ENCODE measurements at places on chromosomes 2 and 18. TPM values are rescaled to one million over a fixed set of nuclear protein-coding genes. Genes with fewer than 3 reads are reported as not detected.

DNA sequence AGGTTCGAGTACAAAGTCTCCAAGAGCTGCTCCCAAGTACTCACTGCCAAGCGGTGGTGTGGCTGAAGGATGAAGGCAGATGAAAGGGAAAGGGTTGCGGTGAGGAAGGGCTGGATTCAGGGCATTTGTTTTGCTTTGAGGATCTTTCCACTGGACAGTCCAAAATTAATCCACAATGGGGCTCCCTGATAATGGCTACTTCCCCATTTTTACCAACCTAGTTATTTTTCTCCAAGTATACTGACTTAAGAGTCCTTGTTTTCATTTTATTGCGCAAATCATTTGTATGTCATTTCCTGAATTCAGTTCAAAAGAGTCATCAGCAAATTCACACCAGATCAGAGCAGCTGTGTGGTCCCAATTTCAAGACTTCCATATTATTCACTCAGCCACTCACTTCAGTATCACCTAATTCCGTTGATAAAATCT lies 464 bp upstream of the SESTD1 start:
- no peak overlapping the region for H3K27ac ChIP-seq
- no peaks in the 10 kb centered on the region for H3K36me3 ChIP-seq
- peaks cover 6% of the 10 kb centered on the region for H3K4me1 ChIP-seq
- H3K4me3 ChIP-seq: peak overlapping the region; percentile 58
- no peak for DNase-seq

Gene HOXD12
- total RNA-seq: not detected

DNA sequence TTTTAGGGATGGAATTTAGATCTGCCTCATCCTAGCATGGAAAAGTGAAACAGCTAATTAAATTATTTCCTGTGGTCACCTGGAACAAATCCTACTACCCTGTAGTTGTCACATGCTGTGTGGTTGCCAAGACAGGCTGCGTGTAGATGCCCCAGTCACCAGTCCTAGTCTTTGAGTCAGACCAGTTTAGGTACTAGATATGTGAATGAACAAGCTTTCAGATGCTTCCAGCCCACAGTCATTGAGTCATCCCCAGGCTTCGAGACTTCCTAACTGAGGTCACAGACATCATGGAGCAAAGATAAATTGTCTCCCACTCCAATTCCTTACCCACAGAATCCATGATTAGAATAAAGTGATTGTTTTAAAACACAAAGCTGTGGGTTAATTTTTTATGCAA lies 35.8 kb upstream of the GRB14 start:
- no peaks in the 10 kb centered on the region for H3K4me1 ChIP-seq
- DNase-seq: no peak
- no peaks in the 10 kb centered on the region for H3K27me3 ChIP-seq
- no peaks in the 10 kb centered on the region for H3K36me3 ChIP-seq
- H3K27ac ChIP-seq: no peak overlapping the region
- H3K4me3 ChIP-seq: no peak overlapping the region

Gene DNER
- total RNA-seq: 0.22 TPM

- no peaks in the 10 kb centered on the region for H3K36me3 ChIP-seq
- H3K27ac ChIP-seq: no peak overlapping the region
- peak; percentile 26 for DNase-seq
- H3K4me1 ChIP-seq: peaks cover 16% of the 10 kb centered on the region
- peaks cover 3% of the 10 kb centered on the region for H3K27me3 ChIP-seq
These were observed 7.2 kb downstream of the POMC start for GRCh38 chr2:25161055-25161781.

DNA sequence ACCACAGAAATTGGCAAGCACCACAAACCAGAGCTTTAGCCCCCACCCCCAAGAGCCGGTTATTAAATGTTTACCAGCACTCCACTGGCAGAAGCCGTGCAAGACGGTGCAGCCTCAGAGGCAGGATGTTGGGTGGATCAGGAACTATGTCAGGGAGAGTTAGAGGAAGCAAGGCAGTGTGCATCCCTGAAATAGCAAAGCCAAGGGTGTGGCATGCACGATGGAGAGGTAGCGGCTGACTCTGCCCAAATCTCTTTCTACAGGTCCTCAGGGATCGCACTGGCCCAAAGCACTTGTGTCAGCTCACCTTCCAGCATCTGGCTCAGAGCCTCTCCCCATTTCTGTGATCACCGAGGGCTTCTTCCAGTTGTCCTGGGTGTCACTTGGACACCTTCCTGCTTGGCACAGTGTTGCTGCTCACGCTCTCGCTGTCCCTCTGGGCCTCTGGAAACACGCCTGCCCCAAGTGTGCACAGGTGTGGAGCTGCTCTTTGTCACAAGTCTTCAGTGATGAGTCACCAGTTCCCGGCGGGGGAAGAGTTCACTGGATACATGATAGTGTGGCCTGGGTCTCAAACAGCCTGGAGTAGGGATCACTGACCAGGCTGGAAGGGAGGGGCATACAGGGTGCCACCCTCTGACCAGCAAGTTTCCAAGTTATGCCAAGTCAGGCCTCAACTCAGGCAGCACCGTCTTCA lies 17.3 kb upstream of the B3GNT7 start:
- H3K4me1 ChIP-seq: peaks cover 2% of the 10 kb centered on the region
- peaks cover 8% of the 10 kb centered on the region for H3K36me3 ChIP-seq
- DNase-seq: no peak
- no peak overlapping the region for H3K27ac ChIP-seq
- H3K27me3 ChIP-seq: peaks cover 8% of the 10 kb centered on the region

Gene CHST9
- not detected for total RNA-seq

- H3K27ac ChIP-seq: no peak overlapping the region
- no peak overlapping the region for H3K4me3 ChIP-seq
- DNase-seq: no peak
- no peaks in the 10 kb centered on the region for H3K27me3 ChIP-seq
These were observed 16.0 kb downstream of the LRRTM1 start for GRCh38 chr2:80288576-80288975.

DNA sequence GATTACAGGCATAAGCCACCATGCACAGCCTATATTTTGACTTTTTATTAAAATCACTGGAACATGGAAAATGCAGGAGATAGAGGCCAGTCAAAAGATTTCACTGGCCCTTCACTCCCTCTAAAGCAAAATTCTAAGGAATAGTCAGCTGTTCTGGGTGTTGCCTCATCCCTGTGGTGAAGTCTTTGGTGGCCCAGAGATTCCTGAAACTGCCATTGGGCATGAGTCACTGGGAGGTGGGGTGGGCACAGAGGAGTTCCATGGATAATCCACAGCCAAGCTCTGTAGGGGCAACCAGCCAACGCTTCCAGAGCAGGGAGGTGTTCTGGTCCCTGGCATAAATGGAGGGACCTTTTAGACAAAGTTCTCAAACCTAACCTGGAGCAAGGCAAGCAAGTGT lies 89.7 kb upstream of the TTC39C start:
- H3K4me1 ChIP-seq: peaks cover 31% of the 10 kb centered on the region
- peaks cover 3% of the 10 kb centered on the region for H3K27me3 ChIP-seq
- H3K36me3 ChIP-seq: peaks cover 6% of the 10 kb centered on the region
- DNase-seq: no peak

DNA sequence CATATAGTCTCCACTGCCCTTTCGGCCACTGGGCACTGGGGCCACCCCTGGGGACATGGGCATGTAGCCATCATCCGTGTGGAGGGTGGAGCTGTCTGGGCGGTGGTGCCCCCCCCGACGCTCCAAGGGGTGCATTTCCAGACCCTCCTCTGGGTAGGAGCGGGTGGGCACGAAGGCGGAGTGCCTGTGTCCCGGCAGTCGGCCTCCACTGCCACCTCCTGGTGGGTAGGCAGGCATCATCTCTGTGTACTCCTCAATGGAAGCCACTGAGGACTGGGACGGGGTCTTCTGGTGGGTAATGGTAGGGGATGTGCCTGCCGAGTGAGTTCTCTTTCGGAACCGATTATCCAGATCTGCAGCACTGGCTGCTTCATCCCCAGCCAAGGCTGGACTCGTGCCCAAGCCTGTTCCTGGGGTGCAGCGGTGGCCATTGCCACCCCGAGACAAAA lies 2.8 kb downstream of the IRS1 start:
- no peak overlapping the region for H3K27ac ChIP-seq
- peak overlapping the region; percentile 63 for H3K4me3 ChIP-seq
- peaks cover 4% of the 10 kb centered on the region for H3K27me3 ChIP-seq
- DNase-seq: no peak
- H3K4me1 ChIP-seq: peaks cover 22% of the 10 kb centered on the region

Gene DES
- total RNA-seq: not detected

Gene SPIRE1
- 1.1 TPM for total RNA-seq

DNA sequence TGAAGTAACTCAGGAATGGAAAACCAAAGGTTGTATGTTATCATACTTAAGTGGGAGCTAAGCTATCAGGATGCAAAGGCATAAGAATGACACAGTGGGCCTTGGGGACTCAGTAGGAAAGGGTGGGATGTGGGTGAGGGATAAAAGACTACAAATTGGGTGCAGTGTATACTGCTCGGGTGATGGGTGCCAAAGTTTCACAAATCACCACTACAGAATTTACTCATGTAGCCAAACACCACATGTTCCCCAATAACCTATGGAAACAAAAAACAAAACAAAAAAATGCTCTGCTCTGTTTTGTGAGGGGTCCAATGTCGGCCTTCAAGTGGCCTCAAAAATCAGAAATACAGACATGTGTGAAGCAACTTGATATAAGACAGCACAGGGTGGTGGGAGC lies 8.9 kb upstream of the RNF144A start:
- H3K4me3 ChIP-seq: no peak overlapping the region
- DNase-seq: no peak
- peaks cover 51% of the 10 kb centered on the region for H3K4me1 ChIP-seq
- H3K27ac ChIP-seq: peak overlapping the region; percentile 32
- no peaks in the 10 kb centered on the region for H3K27me3 ChIP-seq

- no peak overlapping the region for H3K27ac ChIP-seq
- H3K27me3 ChIP-seq: peaks cover 10% of the 10 kb centered on the region
- no peaks in the 10 kb centered on the region for H3K36me3 ChIP-seq
These were observed 36.9 kb downstream of the CRACDL start for GRCh38 chr2:98899041-98899702.

DNA sequence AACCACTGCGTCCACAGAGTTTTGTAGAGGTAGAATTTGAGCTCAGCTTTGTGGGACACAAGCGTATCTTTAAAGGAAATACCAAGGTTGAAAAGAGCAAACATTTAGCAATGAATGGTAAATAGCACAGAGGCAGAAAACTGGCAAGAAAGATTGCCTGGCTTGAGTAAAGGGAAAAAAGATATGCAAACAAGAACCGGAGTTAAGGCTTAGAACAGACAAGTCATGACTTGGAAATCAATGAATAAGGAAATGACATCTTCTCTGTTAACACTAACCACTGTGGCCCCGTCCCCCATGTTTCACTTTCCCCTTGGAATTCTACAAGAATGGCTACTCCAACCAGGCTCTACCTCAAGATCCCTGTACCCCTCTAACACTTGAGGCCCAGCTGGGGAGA lies 3.8 kb downstream of the STAM2 start:
- peaks cover 32% of the 10 kb centered on the region for H3K4me1 ChIP-seq
- H3K4me3 ChIP-seq: no peak overlapping the region
- H3K36me3 ChIP-seq: no peaks in the 10 kb centered on the region
- no peak for DNase-seq

DNA sequence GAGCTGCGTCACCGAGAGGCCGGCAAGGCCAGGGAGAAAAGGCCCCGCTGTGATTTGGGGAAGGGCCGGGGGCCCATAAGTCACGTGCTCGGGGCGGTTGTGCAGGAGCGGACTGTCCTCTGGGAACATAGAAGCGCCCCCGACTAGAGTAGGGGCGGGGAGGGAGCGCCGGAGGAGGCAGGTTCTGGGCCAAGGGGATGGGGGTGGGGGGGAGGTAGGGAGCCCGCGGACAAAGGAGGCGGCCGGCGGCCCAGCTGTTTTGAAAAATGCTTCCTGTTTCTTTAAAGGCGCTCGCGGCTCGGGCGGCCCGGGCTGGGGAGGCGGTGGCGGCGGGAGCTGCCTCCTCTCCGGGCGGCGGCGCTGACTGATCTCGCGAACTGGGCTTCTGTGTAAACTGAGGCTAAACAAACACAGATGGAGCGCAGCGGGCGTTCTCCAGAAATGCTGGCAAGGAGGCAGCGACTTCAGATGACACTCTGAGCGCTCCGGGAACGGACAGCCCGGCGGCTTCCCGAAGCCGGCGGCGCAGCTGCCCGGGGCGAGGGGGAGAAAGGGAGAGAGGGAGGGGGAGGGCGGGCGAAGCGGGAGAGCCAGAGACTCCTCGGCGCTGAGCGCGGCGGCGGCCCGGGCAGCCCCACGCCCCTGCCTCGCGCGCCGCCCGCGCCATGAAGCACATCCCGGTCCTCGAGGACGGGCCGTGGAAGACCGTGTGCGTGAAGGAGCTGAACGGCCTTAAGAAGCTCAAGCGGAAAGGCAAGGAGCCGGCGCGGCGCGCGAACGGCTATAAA lies at the start of gene ATOH8:
ATOH8 (plus strand) TSS at position 467 of the 788 bp plus-strand sequence; CDS start at position 666, 199 bp downstream.
- H3K36me3 ChIP-seq: peaks cover 3% of the 10 kb centered on the region
- peak within 1 kb of the TSS; percentile 83 for H3K4me3 ChIP-seq
- H3K4me1 ChIP-seq: peaks cover 18% of the 10 kb centered on the region
- H3K27me3 ChIP-seq: peaks cover 59% of the 10 kb centered on the region

Gene REG3A
- total RNA-seq: not detected

- H3K27ac ChIP-seq: no peak overlapping the region
- H3K36me3 ChIP-seq: peaks cover 7% of the 10 kb centered on the region
- DNase-seq: no peak
- peak overlapping the region; percentile 75 for H3K4me3 ChIP-seq
These were observed 1.3 kb upstream of the MYO5B start for GRCh38 chr18:50196261-50196660.

Gene GCG
- total RNA-seq: not detected

GRCh38 chr18:58990720-58991119 lies 126.0 kb downstream of the ZNF532 start:
- H3K36me3 ChIP-seq: no peaks in the 10 kb centered on the region
- peaks cover 13% of the 10 kb centered on the region for H3K27me3 ChIP-seq
- DNase-seq: no peak
- no peaks in the 10 kb centered on the region for H3K4me1 ChIP-seq
- H3K27ac ChIP-seq: no peak overlapping the region
- no peak overlapping the region for H3K4me3 ChIP-seq

GRCh38 chr2:68284896-68285295 lies 32.6 kb upstream of the PPP3R1 start:
- no peak overlapping the region for H3K4me3 ChIP-seq
- DNase-seq: no peak
- H3K27me3 ChIP-seq: peaks cover 40% of the 10 kb centered on the region
- no peak overlapping the region for H3K27ac ChIP-seq
- H3K36me3 ChIP-seq: no peaks in the 10 kb centered on the region
- H3K4me1 ChIP-seq: peaks cover 3% of the 10 kb centered on the region

GRCh38 chr2:144629935-144630334 lies 110.0 kb upstream of the ZEB2 start:
- H3K4me3 ChIP-seq: no peak overlapping the region

Gene IL1R1
- total RNA-seq: 14.3 TPM

Gene ANKRD30BL
- total RNA-seq: not detected
